MCF 10A (cell line): ENCODE measurements at places on chromosomes 4 and X. TPM values are rescaled to one million over a fixed set of nuclear protein-coding genes. Genes with fewer than 3 reads are reported as not detected.

SMR3B gene
- not detected in 2 replicates for total RNA-seq

- DNase-seq: no peak
These were observed 153.1 kb upstream of the VCX start for GRCh38 chrX:7689791-7690412.

OTUD6A gene
- not detected in 2 replicates for total RNA-seq

C4orf51 gene
- not detected in 2 replicates for total RNA-seq

DNA sequence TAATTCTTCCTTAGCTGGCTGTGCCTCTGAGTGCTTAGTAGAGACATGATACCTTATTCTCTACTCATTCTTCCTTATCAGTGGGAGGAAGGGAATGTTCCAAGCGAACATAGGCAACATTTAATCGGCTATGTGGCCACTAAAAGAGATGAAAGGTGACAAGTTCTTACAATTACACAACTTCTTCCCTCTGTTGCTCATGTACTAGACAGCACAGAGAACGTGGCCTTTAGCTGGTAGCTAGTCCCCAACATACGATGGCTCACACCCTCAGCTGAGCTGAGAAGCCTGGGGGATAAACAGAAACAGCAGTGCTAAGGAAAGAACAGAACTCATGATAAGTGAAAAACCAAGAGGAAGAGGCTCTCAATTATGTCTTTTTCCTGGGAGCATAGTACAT lies 52.2 kb downstream of the APOO start:
- DNase-seq: no peak

- no peak for DNase-seq
These were observed 1496.8 kb downstream of the RPA4 start for GRCh38 chrX:98380556-98380955.

- DNase-seq: no peak
These were observed 88.8 kb downstream of the MAMLD1 start for GRCh38 chrX:150451953-150452352.

LONRF3 gene
- total RNA-seq: 1.0 and 1.4 TPM in 2 replicates
